SHP77 treated with DMSO at 0.1 percent for 48 hours (cell line): ENCODE measurements at places on chromosomes 2 and 18.
A peak's percentile ranks its signal among the peaks of the same experiment; 100 is the strongest.

GRCh38 chr18:66640431-66640830 lies 36.5 kb upstream of the CDH19 start:
- no peak for DNase-seq

- no peak for DNase-seq
Observed at GRCh38 chr2:236874866-236875481, 210.7 kb upstream of the COPS8 start.

GRCh38 chr18:13362607-13363006 lies 144.0 kb downstream of the LDLRAD4 start:
- DNase-seq, result no peak

GRCh38 chr2:196535742-196536141 lies 103.8 kb upstream of the CCDC150 start:
- DNase-seq, result no peak

- DNase-seq, result no peak
Observed at GRCh38 chr2:119766944-119767343, 7.2 kb downstream of the PTPN4 start.

DNA sequence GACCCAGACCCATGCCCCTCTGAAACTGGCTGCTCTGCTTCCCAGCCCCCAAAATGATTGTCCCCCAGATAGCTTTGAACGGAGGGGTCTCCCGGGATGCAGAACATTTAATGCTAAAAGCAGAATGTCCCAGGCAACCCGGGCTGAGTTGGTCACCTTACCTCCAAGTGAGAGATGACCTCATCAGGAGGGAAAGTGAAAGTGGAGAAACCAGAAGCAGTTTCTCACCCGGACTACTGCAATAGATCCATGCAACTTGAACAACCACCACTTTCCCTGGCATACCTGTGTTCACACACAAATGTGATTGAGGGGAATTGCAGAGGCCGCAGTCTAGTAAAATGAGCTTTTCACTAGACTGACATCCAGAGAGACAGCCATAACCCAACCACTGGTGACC lies 75.3 kb upstream of the NPAS2 start:
- DNase-seq, result no peak

DNA sequence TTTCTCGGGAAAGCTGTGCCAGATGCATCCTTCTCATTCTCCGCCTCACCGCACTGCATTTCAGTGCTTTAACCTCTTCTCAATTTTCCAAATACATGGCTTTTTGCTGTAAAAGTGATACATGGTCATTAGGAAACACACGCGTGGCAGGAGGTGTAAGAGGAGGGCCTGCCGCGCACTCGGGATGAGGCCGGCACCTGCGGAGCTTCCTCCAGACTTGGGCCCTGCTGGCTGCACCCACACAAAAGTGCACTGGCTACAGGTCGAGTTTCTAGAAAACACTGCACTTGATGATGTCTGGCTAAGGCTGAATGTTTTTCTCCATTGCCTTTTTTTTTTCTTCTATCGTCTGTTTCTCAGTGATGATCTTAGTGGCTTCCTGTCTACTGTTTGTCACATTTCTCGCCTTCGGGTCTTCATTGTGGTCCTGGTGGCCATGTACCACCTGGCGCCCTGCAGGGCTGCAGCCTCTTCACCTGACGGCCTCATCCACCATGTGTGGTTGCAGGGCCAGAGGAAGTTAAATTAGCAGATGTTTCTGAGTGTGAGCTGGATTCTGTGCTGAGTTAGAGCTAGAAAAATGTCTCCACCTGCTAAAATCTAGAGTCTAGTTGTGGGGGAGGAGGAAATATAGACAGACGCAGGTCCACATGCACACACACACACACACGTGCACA lies 7.6 kb downstream of the KCNG2 start:
- DNase-seq, result no peak

DNA sequence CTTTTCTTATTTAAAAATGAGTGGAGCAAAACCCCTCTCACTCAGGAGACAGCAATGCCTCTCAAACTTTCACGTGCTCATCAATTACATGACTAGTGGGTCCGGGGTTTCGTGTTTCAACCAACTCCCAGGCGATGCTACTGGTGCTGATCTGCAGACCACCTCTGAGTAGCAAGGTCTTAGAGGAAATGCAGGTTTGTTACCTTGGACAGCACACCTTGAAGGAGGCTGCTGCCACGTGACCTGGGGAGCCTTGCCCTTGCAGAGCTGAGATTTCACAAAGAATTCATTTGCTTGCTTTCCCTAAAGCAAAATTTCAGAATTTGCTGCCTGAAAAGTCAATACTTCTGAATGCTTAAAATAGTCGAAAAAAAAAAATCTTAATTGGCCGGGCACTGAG lies 32.4 kb downstream of the SMIM21 start:
- no peak for DNase-seq

DNA sequence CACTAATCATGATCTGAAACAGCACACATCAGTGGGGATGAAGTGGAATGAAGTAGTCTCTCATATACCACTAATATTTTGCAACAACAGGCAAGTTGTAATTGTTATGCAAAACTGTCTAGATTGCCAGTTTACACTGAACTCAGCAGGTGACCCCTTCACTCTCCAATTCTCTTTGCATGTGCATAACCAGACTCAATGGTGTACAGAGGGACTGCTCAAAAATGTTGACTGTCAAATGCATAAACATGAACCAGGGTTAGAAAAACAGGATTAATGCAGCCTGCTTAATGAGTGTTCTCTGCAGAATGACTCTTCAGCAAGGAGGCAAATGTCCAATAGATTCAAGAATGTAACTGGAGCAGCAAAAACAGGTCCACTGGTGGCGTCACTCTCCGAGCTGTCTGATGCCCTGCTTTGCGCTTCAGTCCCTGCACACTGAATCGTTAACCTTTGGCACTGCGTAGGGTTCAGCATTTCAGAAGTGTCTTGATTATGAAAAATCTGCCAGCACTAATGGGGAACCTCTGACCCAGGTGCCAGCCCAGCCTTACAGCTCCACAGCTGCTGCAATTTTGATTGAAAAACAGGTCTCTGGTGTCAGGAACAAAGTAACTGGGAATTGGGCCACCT lies 209.3 kb downstream of the TDRD15 start:
- DNase-seq, result no peak

- no peak for DNase-seq
Observed at GRCh38 chr2:156164091-156164720, 168.3 kb downstream of the NR4A2 start.

- no peak for DNase-seq
Observed at GRCh38 chr2:98569197-98569793, 39.0 kb downstream of the COA5 start.

DNA sequence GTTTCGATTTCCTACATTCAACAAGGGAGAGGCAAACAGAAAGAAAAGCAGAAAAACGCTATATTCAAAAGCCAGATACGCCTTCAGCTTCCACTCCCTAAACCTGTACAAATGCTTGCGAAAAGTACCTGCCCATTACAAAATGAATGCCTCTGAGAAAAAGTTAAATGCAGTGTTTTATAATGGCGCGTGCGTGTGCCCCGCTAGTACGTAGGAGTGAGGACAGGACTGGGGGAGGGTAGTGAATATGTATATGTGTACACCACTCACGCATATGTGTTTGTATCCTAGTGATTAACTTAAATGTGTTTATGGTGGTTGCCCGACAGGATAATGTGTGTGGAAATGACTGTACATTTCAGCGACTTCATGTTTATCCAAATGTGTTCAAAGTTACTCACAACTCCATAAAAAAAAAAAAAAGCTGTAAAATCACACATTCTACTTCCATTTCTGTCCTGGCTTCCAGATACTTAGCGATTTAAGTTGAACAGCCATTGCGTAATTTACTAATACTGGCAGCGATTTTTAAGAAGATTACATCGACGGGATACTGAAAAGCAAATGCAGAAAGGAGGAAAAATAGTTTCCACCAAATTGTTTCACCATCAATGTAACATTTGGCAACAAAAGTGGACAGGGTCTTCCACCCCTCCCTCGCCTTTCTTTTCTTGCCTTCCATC lies 1.3 kb downstream of the NEUROD1 start:
- DNase-seq, result no peak

GRCh38 chr18:43705850-43706249 lies 428.6 kb upstream of the SYT4 start:
- DNase-seq, result no peak

DNA sequence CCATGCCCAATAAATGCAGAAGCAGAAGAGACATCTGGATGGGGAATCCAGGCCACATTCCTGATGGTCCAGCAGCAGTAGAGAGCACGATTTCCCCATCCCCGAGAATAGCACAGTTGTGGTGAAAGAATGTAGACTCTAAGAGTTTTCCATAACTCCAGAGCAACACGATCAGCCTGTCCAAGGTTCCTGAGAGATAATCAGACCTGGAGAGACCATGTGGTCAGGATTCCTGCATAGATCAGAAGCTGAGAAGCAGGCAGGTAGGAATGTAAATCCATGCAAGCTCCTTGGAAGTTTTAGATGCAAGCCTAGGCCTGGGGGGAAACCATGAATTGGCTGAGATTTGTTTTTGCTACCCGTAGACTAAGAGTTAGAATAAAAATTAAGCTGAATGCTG lies 34.2 kb upstream of the PTPRM start:
- no peak for DNase-seq

DNA sequence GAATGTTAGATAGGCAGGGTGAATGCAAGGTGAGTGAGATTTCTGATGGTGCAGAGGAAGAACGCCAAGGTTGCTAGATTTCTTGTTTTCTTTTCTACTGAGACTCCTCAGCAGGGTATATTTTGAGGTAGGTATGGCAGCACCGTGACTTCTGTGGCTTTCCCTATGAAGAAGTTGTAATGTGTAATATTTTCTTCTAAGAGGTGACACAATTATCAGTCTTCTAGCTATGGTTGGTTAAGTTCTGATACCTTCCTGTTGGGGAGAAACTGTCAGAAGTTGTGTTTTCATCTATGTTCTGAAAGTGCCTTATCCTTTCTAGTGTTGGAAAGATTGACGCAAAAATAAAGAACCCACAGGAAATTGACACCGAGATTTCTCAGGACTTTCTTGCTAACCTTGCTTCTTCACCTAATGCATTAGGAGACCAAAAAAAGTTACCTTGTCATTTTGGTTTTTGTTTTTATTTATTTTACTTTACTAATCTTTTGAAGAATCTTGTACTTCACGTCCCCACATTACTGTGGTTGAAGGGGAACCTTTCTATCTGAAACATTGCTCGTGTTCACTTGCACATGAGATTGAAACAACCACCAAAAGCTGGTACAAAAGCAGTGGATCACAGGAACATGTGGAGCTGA lies 11.9 kb downstream of the IL18R1 start:
- DNase-seq, result no peak

GRCh38 chr18:48238636-48239035 lies 170.5 kb downstream of the ZBTB7C start:
- DNase-seq, result no peak

GRCh38 chr2:173830170-173830569 lies 135.0 kb downstream of the SP3 start:
- DNase-seq, result no peak

DNA sequence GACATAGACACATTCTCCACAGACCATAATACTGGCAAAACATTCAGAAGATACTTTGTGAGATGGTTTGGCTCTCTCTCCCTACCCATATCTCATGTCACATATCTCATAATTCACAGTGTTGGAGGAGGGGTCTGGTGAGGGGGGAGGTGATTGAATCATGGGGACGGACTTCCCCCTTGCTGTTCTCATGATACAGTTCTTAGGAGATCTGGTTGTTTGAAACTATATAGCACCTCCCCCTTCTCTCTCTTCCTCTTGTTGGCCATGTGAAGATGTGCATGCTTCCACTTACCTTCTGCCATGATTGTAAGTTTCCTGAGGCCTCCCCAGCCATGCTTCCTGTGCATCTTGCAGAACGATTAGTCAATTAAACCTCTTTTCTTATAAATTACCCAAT lies 61.1 kb downstream of the HK2 start:
- no peak for DNase-seq

DNA sequence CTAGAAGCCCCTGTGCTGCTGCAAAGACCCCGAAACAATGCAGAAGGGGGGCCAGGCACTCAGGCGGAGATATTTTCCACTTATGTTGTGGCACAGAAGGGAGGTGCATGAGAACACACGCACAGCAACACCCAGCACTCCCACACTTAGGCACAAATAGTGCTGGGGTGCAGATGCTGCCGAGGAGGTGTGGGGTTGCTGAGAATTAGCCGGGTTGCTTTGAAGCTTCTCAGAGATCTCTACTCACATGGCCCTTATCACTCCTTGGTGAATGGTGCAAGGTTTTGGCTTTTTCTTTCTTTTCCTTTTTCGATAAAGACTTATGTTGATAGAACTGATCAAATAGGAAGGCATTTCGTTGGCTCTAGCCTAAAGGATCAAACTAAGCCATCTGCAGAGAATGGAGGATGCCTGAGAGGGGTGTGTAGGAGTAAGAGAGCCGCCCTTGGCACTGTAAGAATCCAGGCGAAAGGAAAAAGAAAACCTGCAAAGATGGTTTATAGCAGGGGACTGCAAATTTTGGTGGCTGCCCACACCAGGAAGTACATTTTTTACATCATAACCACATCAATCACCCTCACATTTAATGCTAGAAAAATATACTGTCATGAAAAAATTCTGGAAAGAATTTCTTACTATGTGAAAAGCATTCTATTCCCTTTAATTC lies 27.9 kb upstream of the FHL2 start:
- no peak for DNase-seq

DNA sequence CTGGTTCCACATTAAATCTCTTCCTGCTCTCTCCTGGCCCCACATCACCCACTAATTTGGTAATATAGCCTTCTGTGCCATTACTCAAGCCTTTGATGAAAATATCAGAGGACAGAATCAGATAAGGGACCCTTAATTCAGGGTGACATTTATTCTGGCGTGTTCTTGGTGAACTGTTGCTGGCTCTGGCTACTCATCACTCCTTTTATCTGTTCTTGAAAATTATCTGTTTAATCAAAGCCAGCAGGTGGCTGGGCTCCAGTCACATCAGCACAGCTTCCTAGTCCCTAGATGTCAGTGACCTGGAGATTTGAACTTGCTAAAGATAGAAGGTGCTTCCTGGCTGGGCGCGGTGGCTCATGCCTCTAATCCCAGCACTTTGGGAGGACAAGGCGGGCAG lies 26.9 kb upstream of the SLC35F6 start:
- DNase-seq, result no peak

GRCh38 chr2:7672027-7672684 lies 754.9 kb downstream of the RNF144A start:
- peak; percentile 14 for DNase-seq
